HCT116 (cell line): ENCODE measurements at places on chromosomes 12 and 14.
A peak's percentile ranks its signal among the peaks of the same experiment; 100 is the strongest.

DNA sequence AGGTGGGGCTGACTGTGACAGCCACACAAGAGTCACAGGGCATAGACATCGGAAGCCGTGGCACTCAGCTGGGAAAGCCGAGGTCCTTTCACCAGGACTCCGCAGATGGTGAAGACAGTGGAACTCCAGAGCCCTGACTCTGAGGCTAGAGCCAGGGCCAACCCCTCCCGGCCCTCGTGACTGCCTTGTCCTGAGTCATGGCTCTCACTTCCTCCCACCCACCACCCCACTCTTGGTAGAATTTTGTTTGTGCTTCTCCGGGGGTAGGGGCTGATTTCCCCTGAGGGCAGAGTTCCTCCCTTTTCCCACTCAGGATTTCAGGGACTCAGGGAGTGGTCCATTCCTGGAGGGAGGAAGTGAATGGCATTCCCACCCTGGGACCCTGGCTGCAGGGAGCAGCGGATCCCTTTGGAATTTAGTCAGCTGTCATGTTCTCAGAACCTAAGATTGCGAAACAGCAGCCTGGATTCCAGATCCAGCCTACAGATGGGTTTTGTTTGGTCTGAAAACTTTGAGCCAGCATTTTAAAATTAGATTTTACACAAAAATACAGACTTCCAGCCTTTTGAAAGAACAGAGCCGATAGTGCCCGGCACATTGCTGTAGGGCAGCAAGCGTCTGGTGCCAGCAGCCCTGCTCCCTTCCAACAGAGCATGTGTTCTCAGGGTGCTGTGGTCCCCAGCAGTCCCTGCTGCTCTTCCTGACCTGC lies 50.7 kb downstream of the TPCN1 start:
- no peak for DNase-seq

DNA sequence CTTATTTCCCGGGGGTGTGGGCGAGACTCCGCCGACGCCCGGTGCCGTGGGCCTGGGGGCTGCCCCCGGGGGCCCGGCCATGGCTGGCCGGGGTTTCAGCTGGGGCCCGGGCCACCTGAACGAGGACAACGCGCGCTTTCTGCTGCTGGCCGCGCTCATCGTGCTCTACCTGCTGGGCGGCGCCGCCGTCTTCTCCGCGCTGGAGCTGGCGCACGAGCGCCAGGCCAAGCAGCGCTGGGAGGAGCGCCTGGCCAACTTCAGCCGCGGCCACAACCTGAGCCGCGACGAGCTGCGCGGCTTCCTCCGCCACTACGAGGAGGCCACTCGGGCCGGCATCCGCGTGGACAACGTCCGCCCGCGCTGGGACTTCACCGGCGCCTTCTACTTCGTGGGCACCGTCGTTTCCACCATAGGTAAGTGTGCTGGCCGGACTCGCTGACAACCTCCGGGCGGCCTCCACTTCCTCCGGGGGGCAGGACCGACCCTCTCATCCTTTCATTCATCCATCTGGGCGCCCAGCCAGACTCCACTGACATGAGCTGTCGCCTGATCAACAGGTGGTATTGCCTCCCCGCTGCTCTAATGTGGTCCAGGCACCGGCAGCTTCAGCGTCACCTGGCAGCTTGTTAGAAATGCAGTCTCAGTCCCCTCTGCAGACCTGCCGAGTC lies 467 bp downstream of the KCNK13 start:
- DNase-seq = no peak

GRCh38 chr12:93857279-93857938 lies 180.2 kb downstream of the CRADD start:
- DNase-seq = no peak

- DNase-seq = no peak
Measured at GRCh38 chr12:86600664-86601231, 344.6 kb upstream of the MGAT4C start.

DNA sequence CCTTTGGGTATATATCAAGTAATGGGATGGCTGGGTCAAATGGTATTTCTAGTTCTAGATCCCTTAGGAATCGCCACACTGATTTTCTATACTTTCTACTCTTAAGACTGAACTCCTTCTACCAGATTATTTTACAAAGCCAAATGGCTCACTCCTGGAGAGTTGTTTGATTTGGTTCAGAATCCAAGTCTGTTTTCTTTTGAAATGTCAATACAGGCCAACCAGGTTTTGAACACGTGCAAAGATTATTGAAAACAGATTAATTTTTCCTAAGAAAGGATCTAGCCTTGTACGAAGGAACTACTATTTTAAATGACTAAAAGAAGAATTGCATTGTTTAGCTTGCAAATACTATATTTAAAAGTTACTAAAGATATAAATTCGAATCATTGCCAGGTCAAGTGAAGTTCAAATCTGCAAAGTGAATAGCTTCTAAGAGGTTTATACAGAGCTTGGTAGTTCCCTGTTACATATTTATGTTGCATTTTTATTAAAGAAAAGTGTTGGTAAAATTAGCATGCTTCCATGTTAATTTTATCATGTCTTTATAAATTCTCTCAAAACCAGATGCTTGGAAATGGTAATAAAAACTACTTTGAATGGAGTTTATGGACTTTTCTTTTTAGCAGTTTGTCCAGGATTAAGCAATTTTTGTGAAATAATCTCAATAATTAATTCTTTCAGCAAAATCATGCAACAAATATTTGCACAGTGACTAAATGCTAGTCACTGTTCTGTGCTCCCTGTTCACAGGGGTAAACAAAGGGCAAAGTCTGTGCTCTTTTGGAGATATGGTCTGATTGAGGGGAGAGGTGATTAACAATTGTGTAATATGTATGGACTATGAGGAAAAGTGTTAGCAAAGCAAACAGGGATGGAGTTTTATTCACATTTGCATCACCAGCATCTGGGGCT lies 38.9 kb downstream of the GPR65 start:
- no peak for DNase-seq

- no peak for DNase-seq
Measured at GRCh38 chr12:50249464-50250182, 33.7 kb downstream of the LIMA1 start.

DNA sequence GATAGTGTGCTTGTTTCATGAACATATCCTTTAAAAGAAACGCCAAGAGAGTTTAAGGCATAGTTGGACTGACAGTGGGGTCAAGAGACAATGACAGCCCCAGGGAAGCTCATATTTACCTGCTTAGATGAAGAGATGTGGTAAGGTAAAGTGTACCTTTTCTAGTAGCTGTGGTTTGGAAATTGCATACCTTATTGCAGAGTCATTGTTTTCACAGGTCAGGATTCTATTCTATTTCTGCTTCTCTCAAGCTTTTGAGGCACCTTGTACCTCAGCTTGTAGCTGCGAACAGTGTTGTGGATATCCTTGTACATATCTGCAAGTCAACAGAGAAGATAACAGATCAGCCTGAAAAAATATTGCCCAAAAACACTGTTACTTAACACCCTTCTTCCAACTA lies 47.7 kb downstream of the ATP6V1D start:
- no peak for DNase-seq

GRCh38 chr12:65948320-65949008 lies 124.2 kb downstream of the HMGA2 start:
- peak; percentile 95 for DNase-seq

- no peak for DNase-seq
Measured at GRCh38 chr14:103594265-103594664, 31.5 kb downstream of the COA8 start.

DNA sequence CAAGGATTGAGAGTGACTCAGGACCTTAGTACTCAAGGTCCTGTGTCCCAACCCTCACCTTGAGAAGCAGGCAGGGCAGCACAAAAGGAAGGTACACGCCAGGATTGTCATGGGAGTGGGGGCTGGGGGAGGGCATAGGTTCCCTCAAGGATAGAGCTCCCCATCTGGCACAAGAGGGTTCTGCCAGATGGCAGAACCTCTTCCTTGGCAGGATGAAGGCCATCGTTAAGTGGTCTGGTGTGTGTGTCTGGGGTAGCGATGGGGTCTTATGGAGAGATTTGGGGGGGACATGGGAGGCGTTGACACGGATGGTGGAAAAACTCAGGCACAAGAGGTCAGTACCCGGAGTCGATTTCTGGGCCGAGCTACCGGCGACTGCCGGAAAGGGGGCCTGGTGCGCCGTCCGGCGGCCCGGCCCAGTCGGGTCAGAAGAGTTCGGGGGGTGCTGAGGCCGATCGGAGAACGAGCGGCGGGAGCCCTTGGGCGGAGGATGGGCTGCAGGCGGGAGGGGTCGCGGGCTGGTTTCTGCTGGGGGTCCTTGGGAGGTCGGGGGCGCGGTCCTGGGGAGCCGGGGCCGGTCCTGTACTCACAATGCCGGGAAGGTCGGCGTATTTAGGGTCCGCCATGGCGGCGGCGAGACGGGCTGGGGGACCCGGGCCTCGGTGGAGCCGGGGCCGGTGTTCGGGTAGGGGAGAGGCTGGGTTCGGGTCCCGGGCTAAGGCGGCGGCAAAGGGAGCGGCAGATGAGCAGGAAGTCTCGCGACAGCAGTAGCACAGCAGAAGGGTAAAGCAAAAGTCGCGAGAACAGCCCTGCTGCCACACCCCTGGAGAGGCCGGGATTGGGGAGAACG lies at the start of gene DCTN2:
TSS of gene DCTN2 (minus strand) at position 755 of the 850 bp plus-strand sequence. CDS start at position 626, 129 bp downstream.
- DNase-seq = peak; percentile 92

DNA sequence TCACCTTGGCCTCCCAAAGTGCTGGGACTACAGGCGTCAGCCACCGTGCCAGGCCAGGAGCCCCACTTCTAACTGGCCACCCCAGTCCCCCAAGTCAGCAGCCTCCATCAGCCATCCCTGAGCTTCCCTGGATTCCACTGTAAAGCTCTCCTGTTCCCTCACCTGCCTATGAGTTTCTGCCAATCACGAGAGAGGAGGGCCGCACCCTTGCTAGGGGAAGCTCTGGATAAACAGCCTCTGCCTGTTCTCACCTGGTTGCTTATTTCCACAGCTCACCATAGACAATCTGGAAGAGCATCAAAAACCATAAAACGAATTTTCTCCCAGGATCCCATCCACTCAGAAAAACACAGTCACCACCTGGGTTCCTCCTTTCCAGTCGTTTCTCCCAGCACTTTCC lies 5.0 kb downstream of the CDCA4 start:
- no peak for DNase-seq

- DNase-seq = no peak
Measured at GRCh38 chr12:130957304-130957621, 3.6 kb downstream of the ADGRD1 start.

GRCh38 chr14:104239185-104239775 lies 100.9 kb downstream of the KIF26A start:
- no peak for DNase-seq

GRCh38 chr14:72683787-72684186 lies 210.1 kb downstream of the DPF3 start:
- no peak for DNase-seq

- no peak for DNase-seq
Measured at GRCh38 chr12:97778111-97778510, 315.5 kb downstream of the RMST start.
